Breast epithelium (tissue), 4 donors: ENCODE measurements at places on chromosomes 1 and 21. TPM values are rescaled to one million over a fixed set of nuclear protein-coding genes. Genes with fewer than 3 reads are reported as not detected.
A peak's percentile ranks its signal among the peaks of the same experiment; 100 is the strongest.

DNA sequence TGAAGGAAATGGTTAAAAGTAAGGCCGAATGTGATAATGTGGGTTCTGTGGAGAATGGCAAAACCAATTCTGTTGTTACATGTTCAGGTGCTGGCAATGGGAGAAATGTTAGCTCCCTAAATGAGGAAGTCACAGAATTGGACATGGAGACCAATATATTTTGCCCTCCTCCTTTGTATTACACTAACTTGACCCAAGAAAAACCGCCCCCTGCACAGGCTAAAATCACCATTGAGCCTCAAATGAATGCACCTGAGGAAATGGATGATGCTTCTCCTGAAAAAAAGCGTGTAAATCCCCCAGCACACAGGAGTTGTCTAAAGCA is 932 bp downstream of the MAP10 start:
- no peaks in the 10 kb centered on the region for H3K4me1 ChIP-seq
- H3K27ac ChIP-seq: peak overlapping the region; percentile 95
- DNase-seq: no peak

XKR8 gene
- total RNA-seq: 5.6 TPM

DCAF8 gene
- total RNA-seq: 161 TPM

DNA sequence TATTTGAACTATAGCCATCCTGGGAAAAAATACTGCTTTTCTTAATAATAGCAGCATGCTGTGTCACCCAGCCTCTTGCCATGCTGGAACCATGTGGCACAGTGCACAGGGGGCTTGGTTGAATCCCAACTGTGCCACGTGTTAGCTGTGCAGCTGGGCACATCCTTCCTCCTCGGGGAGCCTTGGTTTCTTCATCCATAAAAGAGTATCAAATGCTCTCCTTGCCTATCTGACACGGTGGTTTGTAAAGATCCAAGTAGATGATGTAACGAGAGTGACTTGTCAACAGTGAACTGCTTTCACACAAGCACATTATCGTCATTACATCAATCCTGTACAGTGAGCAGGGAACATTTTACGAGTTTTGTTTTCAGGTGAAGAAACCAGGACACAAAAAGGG is 24.4 kb downstream of the VASH2 start:
- H3K4me3 ChIP-seq: no peak overlapping the region
- H3K27ac ChIP-seq: no peak overlapping the region
- no peaks in the 10 kb centered on the region for H3K36me3 ChIP-seq
- no peaks in the 10 kb centered on the region for H3K4me1 ChIP-seq
- DNase-seq: no peak

DNA sequence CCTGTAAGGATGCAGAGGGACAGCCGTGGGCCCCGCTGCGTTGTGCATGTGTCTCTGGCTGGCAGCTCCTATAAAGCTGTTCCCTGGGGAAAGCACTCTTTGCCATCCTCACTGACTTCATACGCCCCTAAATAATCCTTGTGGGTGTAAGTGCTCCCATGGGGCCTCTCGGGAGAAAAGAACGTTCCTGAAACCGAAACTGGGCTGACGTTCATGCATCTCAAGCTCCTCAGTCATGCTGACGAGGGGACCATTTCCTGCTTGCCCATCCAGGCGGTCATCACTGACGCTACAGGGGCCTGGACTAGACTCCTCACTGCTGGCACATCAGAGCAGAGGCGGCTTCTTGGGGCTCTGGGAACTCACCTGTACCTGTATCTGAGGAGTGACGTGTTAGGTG is 73.1 kb upstream of the USP24 start:
- H3K27me3 ChIP-seq: no peaks in the 10 kb centered on the region
- DNase-seq: no peak
- peak overlapping the region; percentile 30 for H3K27ac ChIP-seq
- peak overlapping the region; percentile 19 for H3K4me3 ChIP-seq
